OCI-M1 (cell line): ENCODE measurements at places on chromosomes 3 and 15.

DNA sequence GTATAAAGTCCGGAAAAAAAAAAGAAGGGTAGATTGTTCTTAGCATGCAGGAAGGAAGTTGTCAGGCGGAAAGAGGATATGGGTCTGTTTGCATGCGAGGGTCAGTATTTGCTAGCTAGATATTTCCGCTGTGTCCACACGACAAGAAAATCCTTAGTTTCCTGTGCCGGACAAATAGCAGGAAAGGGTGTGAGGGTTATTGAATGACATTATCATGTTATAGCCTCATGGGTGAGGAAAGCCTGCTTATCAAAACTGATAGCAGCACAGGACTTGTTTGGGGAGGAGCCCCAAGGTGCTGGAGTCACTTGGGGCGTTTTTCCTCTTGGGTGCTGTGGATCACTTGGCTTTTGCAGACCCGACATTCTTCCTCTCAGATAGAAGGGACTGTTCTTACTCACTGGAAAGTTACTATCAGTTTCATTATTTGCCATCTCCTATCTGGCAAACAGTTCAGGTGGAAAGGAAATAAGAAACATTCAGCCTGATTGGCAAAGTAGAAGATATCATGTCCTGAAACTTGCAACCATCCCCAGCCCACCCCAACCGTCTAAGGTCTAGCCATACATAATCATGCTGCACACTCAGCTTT lies 127.2 kb upstream of the DPH6 start:
- DNase-seq = peak; percentile 48

DNA sequence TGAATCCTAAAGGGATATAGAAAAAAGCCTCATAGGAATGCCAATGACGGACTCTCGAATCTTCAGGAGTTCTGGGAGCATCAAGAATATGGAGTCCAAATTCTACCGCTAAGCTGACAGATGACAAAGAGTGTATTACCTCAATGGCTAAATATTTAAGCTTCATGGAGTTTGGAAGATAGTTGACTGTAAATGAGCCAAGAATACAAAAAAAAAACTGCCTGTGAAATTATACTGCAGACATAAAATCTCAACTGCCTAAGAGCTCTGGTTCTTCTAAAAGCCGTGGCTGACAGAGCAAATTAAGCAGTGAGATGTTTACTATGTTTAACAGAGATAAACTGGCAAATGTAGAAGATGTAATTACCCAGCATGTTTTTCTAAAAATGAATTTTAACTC lies 140.0 kb downstream of the GADL1 start:
- DNase-seq = no peak

DNA sequence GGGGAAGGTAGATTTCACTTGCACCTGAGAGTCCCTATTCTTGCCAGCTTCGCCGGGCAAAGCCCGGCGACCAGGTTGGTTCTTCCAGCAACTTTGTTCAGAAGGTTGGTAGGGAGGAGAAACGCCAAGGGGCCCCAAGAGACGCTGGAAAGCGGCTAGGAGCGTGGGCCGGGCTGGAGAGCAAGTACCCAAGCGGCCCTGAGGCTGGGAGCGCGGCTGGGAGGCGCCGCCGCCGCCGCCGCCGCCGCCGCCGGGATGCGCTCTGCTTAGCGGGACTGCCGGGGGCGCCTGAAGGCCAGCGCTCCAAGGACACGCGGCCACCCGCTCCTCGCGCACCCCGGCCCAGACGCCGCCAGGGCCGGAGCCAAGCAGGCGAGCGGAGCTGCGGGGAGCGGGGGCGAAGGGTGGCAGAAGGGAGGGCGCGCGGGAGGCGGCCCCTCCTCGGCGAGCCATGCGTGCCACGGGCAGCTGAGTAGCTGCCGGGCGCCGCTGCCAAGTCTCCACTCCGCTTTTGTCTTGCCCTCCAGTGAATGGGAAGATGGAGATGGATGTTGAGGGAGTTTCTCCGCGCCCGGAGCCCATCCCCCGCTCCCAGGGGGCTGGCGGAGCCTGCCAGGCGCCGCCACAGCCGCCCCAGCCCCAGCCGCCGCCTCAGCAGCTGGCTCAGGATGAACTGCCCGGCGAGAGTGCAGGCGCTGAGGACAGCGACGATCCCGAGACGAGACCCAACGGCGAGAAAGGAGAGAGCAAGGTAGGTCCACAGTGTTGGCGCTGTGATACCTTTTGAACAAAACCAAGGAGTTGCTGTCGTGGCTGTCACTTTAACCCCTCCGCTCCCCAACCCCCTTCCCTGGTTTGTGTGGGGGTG lies 227.4 kb upstream of the AZI2 start:
- DNase-seq = no peak

DNA sequence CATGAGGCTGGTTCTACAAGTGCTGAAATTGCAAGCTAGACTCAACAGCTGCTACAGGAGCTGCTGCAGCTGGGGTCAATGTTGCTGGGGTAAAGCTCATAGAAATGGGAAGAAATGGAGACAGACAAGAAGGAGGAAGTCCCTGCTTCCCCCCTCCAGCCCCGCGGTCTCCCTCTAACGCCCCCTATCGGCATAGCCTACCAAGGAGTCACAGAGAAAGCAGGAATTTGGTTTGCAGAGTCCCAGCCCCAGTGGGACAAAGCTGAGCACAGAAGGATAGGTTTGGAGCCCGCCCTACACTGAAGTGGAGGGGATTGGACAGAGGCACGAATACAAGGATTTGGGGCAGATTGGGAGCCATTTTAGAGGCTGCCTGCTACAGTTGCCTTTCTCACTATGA lies 176.9 kb upstream of the ANKRD28 start:
- peak; percentile 75 for DNase-seq

GRCh38 chr3:143041903-143042302 lies 40.5 kb downstream of the U2SURP start:
- DNase-seq = no peak

- no peak for DNase-seq
Measured at GRCh38 chr3:187259171-187259570, 32.4 kb downstream of the MASP1 start.

- DNase-seq = no peak
Measured at GRCh38 chr3:105791131-105791530, 77.7 kb downstream of the CBLB start.

GRCh38 chr15:39034816-39035215 lies 470.2 kb upstream of the RASGRP1 start:
- DNase-seq = no peak

GRCh38 chr3:118075873-118076272 lies 958.8 kb downstream of the IGSF11 start:
- DNase-seq = no peak
